ENCODE measurements at places on chromosomes 5 and 9. TPM values are rescaled to one million over a fixed set of nuclear protein-coding genes. Genes with fewer than 3 reads are reported as not detected.

The PIP5KL1 gene
- total RNA-seq: 0.87 TPM

DNA sequence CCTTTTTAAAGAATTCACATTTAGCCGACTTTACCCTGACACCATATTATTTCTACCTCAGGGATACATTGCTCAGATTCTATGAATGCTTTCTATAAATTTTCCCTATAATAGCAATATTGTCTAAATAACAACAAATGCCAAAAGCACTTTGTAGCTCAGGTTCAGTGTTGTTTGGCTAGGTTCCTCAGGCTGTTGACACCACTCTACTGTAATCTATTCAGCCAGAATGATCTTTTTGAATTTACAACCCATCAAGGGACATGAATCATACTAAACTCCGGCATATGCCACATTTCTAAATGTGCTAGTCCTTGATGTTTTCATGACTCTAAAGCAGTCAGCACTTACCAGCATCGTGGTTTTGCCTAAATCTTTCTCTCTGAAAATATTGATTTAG, 641.5 kb upstream of the CDH10 start:
- no peak for DNase-seq

The POU4F3 gene
- 0.07 TPM for total RNA-seq

DNA sequence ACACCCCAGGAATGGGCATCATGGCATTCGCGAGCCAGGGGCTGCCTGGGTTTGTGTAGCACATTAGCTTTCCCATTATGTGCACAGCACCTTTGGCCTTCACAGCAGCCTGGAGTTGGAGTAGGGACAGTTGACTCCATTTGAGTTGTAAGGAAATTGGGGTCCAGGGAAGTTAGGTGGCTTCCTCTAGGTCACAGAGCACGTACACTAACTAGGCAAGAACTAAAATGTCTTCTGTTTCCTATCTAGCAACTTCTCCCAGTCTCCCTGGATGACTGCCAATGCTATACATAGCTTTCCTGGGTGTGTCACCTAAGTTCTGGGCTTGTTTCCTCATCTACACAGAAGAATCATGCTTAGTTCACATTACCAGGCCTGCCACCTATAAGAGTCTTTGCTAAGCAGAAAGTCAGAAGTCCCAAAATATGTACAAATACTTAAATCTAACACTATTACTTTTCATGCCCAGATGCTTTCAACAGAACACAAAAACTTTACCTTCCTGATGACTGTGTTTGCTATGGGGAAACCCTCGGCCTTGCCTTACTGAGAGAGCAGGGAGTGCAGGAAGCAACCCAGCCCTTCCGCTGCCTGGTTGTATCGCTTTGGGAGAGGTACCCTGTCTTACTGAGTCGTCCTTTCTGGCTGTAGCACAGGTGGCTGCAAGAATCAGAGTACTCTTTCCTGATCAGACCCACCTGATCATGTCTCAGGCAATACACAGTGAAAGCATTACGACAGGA, 12.0 kb downstream of the MACROH2A1 start:
- DNase-seq: no peak

DNA sequence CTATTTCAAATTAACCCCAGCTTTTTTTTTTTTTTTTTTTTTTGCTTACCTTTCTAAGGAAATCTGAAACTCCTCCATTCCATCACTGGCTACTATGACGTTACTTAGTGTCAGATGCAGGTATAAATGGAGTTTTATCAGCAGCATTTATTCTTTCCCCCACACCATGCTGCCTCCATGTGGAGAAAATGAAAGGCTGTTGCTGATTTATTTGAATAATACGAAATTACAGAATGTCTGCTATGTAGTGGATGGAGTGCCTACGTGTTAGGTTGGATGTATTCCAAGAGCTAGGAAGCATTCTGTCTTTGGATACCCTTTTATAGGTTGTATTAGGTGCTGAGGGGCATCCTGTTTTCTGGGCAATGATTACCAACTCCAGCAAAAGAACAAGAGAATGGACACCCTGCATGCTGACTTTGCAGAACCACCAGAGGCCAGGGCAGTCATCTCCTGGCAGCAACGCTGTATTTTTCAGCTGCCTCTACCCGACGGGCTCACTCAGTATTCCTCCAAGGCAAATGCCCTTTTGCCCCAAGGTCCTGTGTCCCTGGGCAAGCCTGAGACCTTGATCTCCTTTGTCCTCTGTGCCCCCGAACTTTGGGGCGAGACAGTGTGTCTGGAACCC, 199.5 kb downstream of the ALDH1A1 start:
- DNase-seq: no peak

GRCh38 chr5:208449-209114, 9.4 kb downstream of the CCDC127 start:
- DNase-seq: no peak

GRCh38 chr5:169762338-169763095, 125.4 kb downstream of the DOCK2 start:
- DNase-seq: no peak

GRCh38 chr5:173970878-173971650, 17.9 kb upstream of the C5orf47 start:
- DNase-seq: no peak

The HAPLN1 gene
- 0.07 TPM for total RNA-seq

DNA sequence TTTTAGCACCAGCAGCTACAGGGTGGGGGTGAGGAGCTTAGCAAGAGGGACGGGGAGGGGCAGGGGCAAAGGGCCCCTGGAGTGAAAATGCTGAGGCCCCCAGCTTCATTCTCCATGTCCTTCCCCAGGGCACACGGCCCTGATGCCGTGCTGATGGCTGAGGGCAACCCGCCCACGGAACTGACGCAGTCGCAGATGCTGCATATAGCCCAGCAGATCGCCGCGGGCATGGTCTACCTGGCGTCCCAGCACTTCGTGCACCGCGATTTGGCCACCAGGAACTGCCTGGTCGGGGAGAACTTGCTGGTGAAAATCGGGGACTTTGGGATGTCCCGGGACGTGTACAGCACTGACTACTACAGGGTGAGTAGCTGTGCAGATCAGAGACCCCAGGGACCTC, 285.6 kb downstream of the NTRK2 start:
- no peak for DNase-seq

GRCh38 chr9:98363644-98364043, 108.2 kb upstream of the TBC1D2 start:
- DNase-seq: no peak

- DNase-seq: no peak
These were observed 24.2 kb upstream of the RNU6ATAC start for GRCh38 chr9:134188386-134189144.

The CCNO gene
- 1.8 TPM for total RNA-seq

DNA sequence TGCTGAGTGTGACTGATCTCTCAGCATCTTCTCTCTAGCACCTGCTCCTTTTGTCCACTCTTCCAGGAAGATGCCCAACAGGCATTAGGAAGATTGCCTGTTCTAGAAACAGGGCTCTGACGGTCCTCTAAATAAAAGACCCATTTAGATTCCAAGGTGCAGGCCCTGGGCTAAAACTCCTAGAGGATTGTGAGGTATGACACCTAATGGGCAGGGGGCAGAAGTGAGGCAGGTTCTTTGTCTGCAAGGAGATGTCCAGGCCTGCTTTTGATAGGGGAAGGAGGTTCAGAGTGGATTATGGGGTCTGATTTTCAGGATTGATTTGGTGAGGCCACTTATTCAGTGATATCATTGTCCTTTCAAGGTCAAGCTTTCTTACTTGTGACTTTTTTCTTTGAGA, 140.8 kb upstream of the TRPC7 start:
- DNase-seq: no peak

The TEX10 gene
- 25.9 TPM for total RNA-seq

- DNase-seq: no peak
These were observed 33.5 kb upstream of the FST start for GRCh38 chr5:53446908-53447307.

- no peak for DNase-seq
These were observed 129.7 kb upstream of the MTAP start for GRCh38 chr9:21672761-21673160.

GRCh38 chr9:131667576-131667975, 72.3 kb downstream of the RAPGEF1 start:
- DNase-seq: no peak

- no peak for DNase-seq
These were observed 5.0 kb upstream of the TEX48 start for GRCh38 chr9:114687034-114687433.

GRCh38 chr9:36572515-36573418, at the start of gene MELK:
Gene MELK, plus strand, starts transcription at chr9:36572895. Its CDS starts 8,787 bp downstream, at chr9:36581682.
- no peak for DNase-seq

The CHSY3 gene
- total RNA-seq: 2.5 TPM

DNA sequence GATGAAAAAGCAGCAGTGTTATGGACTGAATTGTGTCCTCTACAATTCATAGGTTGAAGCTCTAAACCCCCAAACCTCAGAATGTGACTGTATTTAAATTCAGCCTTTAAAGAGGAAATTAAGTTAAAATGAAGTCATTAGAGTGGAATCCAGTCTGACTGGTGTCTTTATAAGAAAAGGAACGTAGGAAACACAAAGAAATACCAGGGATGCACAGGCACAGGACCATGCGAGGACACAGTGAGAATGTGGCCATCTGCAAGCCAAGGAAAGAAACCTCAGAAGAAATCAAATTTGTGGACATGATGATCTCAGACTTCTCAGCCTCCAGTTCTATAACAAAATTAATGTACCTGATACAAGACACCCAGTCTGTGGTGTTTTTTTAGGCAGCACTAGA, 971.2 kb upstream of the CDH9 start:
- no peak for DNase-seq

The ITGA2 gene
- total RNA-seq: 28.1 TPM

The PCDHAC2 gene
- not detected for total RNA-seq

The TAF11L10 gene
- total RNA-seq: not detected

DNA sequence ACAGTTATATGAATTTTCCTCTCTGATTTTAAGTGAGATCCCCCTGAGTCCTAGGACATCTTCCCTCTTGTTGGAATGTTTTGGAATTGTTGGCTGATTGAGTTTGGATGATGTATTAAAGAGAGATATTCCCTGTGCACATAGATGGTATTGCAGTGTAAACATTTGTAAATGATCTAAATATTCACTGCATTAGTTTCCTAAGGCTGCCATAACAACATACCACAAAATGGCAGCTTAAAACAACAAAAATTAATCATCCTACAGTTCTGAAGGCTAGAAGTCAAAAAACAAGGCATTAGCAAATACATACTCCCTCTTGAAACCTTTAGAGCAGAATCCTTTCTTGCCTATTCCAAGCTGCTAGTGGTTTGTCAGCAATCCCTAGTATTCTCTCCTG, 38.0 kb upstream of the MROH2B start:
- DNase-seq: no peak

GRCh38 chr9:129701549-129701948, 36.1 kb downstream of the PRRX2 start:
- no peak for DNase-seq

The RNF183 gene
- not detected for total RNA-seq

- no peak for DNase-seq
These were observed 7.8 kb downstream of the LCP2 start for GRCh38 chr5:170289764-170290163.

DNA sequence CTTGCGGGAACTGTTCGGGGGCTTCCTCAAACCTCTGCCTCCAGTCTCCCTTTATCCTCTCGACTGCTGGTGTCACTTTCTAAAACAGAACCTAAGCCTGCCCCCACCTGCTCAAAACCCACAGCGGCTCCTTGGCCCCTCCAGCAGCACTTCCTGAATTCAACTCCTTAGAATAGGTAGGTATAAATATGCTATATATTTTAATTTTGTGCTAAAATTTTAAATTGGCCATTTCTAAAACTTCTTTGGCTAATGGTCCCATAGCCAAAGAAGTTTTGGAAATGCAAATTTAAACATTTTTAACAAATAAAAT, 71.8 kb upstream of the TBC1D2 start:
- DNase-seq: no peak

DNA sequence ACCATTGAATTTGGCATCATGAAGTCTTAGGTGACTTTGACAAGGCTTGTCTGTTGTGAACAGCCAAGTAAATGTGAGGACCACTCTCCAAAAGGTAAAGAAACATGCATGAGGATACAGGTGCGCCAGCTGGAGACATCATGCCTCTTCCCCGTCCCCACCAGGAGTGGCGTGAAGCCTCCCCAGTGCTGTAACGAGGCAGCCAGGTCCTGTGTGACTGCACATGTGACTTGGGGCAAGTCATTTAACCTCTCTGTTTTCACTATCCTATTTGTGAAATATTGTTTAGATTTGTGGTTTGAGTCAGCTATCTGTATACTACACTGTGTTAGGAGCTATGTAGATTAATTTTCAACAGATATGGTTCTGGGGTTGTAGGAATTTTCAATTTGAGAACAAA, 65.0 kb downstream of the DOCK8 start:
- DNase-seq: no peak

GRCh38 chr9:93035821-93036351, 22.6 kb upstream of the SUSD3 start:
- DNase-seq: no peak

The CD72 gene
- 0.51 TPM for total RNA-seq

- DNase-seq: no peak
These were observed 40.7 kb upstream of the HSD17B4 start for GRCh38 chr5:119411361-119412278.

DNA sequence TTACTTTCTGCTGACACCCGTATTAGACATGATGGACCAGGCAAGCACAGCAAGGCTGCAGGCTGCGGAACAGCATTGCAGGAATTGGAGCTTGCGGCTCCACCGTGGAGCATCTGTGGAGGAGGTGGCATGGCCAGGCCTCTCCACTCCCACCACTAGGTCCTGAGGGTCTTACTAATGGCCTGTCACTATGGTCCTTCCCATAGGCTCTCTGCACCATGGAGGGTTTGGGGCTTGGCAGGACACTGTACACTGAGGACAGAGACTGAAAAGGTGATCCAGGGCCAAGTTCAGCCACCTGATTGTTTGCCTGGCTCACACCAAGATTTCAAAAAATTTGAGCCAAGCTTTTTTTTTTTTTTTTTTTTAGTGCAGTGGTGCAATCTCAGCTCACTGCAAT, 14.3 kb upstream of the ZBTB43 start:
- no peak for DNase-seq

DNA sequence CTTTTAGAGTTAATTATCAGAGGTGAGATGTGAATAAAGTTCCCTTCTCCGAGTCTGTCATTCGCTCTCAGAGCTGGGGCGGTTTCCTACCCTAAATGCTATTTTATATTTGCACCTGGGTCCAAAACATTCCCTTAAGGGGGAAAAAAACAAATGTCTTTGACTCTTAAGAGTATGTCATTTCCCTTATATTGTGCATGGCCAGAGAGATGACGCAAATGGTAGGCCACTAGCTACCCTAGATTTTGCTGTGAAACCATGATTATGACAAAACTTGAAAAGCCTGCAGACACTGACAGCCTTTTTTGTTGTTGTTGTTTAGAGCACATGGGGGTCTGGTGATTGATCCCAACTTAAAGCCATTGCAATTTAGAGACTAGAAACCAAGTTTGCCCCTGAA, 12.8 kb downstream of the DAB2 start:
- DNase-seq: no peak

GRCh38 chr9:643966-644365, 197.5 kb upstream of the DMRT1 start:
- no peak for DNase-seq
